ENCODE measurements at places on chromosomes 6 and 20.

DNA sequence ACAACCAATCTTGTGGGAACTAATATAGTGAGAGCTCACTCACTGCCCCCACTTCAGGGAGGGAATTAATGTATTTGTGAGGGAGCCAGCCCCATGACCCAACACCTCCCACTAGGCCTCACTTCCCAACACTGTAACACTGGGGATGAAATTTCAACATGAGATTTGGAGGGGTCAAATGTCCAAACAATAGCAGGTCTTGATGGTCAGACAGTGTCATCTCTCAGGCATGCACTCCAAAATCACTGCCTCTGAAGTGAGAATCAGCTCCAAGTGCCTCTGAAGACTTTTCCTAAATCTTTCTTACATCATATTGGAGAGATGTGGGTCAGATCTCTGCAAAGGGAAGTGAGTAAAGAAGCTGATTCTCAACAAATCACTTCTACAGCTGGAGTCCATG lies 13.8 kb upstream of the SAYSD1 start:
- no peak for DNase-seq

GRCh38 chr6:105909106-105909505 lies 177.0 kb upstream of the PRDM1 start:
- no peak for DNase-seq

- peak; percentile 96 for DNase-seq
Measured at GRCh38 chr6:19804205-19805128, 32.7 kb upstream of the ID4 start.

- DNase-seq = no peak
Measured at GRCh38 chr20:55582498-55582897, 422.8 kb downstream of the CBLN4 start.

DNA sequence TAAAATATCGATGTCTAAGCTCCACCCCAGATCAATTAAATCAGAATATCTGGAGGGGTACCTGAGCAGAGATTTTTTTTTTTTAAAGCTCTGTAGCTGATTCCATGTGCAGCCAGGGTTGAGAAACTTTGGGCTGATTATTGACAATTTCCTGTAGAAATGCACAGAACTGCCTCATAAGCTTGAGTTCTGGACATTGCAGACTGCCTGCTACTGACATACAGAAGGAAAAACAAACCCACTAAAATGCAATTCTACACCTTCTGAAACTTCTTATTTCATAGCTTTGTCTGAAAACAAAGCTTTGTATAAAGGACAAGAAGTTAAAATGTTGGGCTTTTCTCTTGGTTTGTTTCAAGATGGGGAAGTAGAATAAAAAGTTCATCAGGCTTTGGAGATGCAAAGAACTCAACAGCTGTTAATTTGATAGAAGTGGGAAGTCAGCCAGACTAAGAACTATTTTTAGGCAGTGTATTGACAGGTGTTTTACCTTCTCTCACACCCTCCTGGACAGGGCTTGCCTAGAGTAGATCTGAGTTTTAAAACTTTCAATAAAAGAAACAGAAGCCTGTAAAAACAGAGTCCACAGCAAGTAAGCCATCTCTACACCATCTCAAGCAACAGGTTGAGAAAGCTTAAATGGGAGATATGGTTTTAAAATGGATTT lies 147.7 kb downstream of the KCNQ5 start:
- DNase-seq = no peak

DNA sequence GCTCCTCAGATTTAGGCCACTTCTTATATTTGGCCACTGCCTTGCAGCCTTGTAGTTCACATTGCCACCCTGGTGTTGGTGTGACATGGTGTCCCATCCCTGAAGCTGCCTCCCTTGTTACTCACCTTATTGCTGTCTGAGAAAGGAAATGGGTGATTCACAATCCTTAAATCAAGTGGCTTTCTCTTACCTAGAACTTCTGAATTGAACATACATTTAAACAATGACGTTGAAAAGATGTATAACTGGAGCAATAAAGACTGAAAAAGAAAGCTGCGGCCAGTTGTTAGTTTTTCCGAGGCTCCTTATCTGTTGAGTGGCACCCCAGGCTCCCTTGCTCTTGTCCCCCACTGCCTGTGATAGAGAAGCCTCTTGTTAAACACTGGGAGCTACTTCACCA lies 28.8 kb upstream of the GNRH2 start:
- no peak for DNase-seq

DNA sequence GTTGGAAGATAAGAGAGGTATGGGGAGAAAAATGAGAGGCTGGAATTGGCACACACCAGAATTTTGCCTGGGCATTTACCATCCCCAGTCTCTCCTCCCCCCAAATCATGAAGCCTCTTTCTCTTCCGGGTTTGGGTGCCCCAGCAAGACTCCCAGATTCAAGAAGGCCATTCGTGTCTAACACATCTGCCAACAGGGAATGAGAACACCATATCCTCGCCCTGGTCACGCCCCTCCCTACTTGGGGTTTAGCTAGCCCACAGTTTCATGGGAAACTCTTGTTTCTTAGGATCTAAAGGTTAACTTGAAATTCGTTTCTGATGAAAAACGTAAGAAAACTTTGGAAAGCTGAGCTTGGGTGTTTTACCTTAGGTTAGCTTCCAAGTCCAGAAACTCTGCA lies 105.5 kb upstream of the TMEM170B start:
- no peak for DNase-seq

DNA sequence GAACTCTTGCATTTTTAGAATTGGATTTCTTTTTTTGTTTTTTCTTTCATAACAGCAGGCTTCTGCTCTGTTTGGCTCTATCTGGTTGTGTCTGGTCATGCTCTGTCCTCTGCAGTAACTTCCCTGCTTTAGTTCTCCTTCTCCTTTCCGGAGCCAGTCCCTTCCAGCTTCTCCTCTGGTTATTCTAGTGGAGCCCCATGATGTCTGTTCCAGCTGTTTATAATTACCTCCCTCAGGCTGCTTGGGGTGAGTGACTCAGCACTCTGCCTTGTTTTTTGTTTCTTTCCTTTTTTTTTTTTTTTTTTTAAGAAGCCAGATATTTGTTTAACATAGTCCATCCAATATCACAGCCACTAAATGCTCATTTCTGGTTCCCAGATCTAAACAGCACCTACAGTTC lies 409.6 kb downstream of the MAFB start:
- DNase-seq = peak; percentile 54

DNA sequence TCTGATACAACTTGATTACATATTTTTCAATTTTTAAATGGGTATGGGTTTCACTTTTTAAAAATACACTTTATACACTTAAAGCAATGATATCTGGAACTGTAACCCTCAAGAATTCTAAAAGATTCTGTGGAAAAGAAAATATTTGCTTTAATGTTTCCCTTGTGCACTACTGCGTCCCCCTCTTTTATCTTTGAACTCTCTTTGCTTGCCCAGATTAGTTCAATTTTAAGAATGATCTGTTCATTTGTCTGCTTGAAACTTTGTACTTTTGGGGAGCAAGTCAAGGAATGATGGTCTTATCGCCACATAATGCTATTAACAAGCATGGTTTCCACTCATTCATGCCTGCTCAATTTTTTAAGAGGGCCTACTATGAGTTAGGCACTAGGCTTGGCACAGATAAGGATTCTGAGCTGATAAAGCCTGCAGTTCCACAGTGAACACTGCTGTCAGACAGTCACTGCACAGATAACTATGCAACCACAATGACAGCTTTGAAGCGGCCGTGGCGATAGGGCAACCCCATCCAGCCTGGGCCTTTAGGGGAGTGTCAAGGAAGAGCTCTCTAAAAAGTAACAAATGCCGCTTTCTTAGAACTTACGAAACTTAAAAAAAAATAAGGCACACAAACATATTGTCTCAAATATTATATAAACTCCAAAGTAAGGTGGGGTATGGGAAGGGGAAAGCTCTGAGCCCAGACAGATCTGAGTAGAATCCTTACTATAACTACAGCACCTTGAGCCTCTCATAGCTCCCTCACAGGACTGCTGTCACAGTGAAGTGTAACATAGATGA lies 29.7 kb downstream of the FYN start:
- DNase-seq = no peak

- no peak for DNase-seq
Measured at GRCh38 chr6:127484212-127484863, 25.1 kb upstream of the KIAA0408 start.

GRCh38 chr6:44128020-44128917 lies 915 bp downstream of the TMEM63B start:
- DNase-seq = no peak

DNA sequence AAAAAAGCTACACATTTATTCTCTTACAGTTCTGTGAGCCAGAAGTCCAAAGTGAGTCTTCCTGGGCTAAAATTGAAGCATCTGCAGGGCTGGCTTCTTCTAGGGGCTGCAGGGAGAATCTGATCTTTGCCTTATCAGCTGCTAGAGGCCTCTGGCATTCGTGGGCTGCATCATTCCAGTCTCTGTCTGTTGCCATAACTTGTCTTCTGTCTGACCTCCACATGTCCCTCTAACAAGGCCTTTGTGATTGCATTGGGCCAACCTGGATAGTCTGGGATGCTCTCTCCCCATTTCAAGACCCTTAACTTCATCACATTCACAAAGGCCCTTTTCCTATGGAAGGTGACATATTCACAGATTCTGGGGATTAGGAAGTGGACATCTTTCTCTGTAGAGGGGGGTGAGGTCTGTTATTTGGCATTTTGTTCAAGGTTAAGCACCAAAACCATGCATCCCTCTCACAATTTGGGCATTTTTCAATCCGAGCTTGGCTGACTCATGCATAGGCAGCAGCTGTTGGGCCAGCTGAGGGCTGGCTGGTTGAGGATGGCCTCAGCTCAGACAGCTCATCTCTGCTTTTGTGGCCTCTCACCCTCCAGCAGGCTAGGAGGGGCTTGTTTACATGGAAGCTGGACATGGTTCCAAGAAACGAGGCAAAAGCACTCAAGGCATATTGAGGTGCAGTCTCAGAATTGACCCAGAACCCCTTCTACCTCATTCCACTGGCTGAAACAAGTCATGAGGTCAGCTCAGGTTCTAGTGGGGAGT lies 116.1 kb upstream of the NXT1 start:
- DNase-seq = no peak

DNA sequence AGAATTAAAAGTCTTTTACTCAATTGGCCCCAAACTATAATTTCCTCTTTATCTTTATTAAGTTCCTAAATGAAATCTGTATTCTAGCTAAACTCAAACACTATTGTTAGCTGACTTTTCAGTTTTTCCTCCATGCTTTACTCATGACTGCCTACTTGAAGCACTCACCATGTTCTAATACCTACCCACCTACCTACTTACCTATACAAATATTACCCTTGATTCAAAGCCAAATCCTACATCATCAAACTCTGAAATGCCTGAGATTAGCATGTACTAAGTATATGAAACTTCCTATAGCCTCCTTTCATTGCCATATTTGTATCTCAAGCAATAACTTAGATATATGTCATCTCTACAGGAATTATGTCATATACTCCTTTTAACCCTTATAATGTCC lies 259.7 kb downstream of the HDGFL1 start:
- DNase-seq = no peak

DNA sequence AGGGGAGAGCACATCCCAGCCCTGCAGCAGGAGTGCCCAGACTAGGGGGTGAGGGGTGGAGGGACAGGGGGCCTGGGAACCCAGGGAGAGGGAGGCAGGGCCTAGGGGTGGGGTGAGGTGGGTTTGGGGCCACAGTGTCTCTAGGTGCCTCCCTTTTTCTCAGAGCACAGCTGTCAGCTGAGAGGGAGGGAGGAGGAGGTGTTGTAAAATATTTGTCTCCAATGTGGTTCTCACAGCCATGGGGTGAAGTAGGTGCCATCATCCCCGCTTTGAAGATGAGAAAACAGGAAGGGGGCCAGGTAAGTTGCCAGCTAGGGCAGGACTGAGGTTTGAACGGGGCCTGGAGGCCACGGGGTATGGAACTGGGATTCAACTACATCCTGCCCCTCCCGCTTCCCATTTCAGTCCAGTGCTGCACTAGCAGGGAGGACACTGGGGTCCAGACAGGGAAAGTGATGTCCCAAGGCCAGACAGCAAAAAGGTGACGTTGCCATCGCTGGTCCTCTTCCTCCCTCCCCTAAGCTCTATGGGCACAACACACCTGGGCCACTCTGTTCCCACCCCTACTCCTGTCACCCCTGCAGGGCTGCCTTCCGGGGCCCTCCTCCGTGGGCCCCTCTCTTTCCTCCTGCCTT lies 20.3 kb downstream of the PACSIN1 start:
- no peak for DNase-seq

DNA sequence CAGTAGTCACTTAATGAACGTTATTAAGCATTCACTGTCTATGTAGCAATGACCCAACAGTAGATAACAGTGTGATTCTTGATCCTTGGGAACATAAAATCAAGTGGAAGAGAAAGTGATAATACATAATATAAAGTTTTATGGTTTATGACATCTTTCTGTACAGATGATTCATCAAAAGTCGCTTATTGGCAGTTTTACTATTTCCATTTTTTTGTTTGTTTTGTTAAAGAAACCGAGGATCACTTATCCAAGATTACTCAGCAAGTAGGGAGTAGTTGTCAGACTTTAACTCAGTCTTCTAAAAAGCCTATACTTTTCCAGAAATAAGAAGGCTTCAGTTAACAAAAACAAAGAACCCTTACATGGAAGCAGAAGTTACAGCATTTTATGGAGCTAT lies 260.8 kb downstream of the ZFAND3 start:
- no peak for DNase-seq

- DNase-seq = no peak
Measured at GRCh38 chr20:58894652-58895447, 42.3 kb downstream of the GNAS start.

- DNase-seq = no peak
Measured at GRCh38 chr6:14549871-14550270, 432.3 kb downstream of the CD83 start.

DNA sequence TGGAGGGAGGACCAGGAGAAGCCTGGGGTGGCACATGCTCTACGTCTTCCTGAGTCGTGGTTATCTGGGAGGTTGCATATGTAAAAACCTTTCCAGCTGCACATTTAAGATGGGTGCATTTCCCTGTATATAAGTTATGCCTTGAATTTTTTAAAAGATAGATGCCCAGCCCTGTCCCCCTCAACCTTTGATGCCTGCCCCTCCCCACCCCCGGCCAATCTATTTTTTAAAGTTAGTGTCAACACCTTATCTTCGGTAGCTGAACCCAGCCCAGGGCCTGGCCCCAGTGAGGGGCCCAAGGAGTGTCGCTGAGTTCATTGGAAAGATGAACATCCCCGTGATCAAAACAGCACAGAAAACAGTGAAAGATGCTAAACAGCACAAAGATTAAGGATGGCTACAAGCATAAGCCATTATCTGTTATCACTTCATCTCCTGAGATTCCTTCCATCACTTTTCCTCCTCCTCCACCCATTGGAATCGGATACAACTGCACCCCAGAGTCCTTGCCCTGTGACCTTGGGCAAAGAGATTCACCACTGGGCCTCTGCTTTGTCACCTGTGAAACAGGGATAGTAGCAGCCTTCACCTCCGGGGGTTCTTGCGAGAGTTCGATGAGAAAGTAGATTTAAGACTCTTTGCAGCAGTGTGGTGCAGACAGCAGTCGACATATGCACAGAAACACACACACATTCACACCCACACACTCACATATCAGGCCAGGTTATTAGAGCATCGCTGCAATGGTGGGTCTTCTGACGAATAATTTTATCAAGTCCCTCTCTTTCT lies 47.5 kb downstream of the SIRPA start:
- no peak for DNase-seq
